ENCODE measurements at places on chromosomes 12 and 14. TPM values are rescaled to one million over a fixed set of nuclear protein-coding genes. Genes with fewer than 3 reads are reported as not detected.

DNA sequence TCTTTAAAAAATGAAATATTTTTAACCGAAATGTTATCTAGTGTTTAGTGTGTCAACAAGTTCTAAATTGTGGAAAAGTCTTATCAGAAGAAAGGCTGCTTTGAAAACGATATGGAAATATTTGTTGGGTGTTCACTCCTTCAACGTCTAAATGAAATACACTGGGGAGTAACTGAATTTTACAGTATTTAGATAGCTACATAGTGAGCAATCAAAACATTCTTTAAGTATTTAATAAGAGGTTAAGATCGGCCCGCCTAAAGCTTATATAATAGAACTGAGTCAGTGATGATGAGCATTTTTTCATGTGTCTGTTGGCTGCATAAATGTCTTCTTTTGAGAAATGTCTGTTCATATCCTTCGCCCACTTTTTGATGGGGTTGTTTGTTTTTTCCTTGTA is 228.3 kb downstream of the RAD51B start:
- DNase-seq: no peak

DNA sequence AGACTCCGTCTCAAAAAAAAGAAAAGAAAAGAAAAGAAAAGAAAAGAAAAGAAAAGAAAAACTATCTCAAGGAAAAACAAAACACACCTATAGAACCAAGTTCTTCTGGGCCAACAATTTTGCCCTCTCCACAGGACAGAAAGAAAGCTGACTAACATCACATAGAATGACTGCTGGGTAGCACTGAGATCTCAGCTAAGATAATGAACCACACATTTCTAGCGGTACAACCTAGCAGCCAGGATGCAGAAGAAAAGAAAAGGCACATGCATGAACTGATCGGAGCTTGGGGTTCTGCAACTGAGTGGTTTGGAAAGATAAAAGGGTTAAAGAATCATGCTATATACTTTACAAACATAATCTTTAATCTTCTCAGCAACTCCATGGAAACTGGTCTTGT is 19.5 kb downstream of the TMED10 start:
- no peak for DNase-seq

DNA sequence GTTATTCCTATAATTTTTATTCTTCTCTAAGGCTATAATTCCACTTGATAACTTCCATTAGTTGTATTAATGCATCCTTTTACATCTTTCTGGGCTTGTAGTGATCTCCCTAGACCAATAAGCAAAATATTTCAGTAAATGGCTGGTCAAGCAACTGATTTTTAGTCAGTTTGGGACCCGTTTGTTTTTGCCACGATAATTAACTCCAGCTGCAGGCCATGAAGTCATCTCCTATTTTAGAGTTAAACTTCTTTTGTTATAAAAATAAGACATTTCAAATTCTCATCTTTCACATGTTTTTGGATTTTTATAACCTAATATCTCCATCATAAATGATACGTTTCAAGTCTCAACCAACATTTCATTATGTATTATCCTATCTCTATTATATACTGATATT is 49.4 kb downstream of the MAGOHB start:
- no peak for DNase-seq

- DNase-seq: peak; percentile 96
Measured at GRCh38 chr12:49367381-49368239, at the start of gene SPATS2. Gene SPATS2 (plus strand): TSS chr12:49367462. CDS start chr12:49461013, 93,551 bp downstream.

- no peak for DNase-seq
Measured at GRCh38 chr12:93608313-93608712, 35.8 kb downstream of the SOCS2 start.

- DNase-seq: no peak
Measured at GRCh38 chr12:117774941-117775775, 193.6 kb downstream of the KSR2 start.

GRCh38 chr12:80625051-80625450 is 82.4 kb upstream of the MYF6 start:
- no peak for DNase-seq

The RND1 gene
- total RNA-seq: 0.64 TPM

GRCh38 chr14:68328509-68328908 is 464.4 kb downstream of the ZFP36L1 start:
- DNase-seq: no peak

The ADGRD1 gene
- 11.6 TPM for total RNA-seq

The FAM186B gene
- 0.44 TPM for total RNA-seq

- no peak for DNase-seq
Measured at GRCh38 chr14:63276016-63276415, 42.7 kb downstream of the GPHB5 start.

The GARIN6 gene
- not detected for total RNA-seq

DNA sequence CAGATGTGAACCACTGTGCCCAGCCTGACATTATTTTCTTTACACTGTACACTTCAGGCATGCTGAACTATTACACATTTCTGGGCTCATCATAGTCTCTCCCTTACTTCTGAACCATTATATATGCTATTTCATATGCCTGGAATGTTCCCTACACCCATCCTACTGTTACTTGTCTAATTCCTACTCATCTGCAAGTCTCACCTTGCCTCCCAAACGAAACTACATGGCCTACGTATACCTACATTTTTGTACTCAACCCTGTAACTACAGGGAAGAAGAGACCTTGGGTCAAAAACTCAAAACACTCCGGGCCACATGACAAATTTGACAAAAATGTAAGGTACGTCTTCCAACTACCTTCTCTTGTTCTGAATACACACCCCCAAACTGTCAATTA is 9.5 kb upstream of the EEA1 start:
- DNase-seq: no peak

The MANSC4 gene
- total RNA-seq: not detected

DNA sequence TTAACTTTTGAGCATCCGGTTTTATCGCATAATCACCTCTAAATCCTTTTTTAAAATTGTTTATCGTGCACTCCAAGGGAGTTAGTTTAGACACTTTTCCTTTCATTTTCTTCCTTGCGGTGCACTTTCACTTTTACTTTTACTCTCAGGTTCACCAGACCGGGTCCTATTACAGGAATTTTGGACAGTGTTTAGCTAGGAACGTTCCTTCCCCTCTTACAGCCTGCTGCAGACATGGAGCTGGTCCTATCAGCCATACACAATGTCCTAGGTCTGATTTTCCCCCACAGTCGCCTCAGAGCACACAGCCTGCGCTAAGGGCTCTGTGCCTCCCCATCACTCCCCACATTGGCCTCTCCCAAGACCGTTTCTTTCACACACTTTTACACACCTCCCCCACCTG is 103.9 kb downstream of the ALG10 start:
- DNase-seq: no peak

DNA sequence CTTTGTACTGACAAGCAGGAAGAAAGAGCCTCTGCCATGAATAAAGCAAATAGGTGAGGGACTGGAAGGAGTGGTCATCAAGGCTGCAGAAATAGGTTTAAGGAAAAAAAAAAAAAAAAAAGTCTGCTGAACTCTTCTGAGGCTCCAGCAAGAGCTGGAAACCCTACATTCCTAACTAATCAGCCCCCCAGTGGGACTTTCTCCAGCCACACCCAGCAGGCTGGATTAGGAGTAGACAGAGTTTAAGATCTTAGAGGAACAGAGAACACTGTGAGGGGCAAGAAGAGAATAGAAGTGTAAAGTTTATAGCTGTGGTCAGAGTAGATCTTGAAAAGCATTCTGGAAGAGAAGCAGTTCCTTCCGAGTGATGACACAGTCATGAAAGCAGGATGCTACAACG is 66.4 kb downstream of the ATXN2 start:
- no peak for DNase-seq

DNA sequence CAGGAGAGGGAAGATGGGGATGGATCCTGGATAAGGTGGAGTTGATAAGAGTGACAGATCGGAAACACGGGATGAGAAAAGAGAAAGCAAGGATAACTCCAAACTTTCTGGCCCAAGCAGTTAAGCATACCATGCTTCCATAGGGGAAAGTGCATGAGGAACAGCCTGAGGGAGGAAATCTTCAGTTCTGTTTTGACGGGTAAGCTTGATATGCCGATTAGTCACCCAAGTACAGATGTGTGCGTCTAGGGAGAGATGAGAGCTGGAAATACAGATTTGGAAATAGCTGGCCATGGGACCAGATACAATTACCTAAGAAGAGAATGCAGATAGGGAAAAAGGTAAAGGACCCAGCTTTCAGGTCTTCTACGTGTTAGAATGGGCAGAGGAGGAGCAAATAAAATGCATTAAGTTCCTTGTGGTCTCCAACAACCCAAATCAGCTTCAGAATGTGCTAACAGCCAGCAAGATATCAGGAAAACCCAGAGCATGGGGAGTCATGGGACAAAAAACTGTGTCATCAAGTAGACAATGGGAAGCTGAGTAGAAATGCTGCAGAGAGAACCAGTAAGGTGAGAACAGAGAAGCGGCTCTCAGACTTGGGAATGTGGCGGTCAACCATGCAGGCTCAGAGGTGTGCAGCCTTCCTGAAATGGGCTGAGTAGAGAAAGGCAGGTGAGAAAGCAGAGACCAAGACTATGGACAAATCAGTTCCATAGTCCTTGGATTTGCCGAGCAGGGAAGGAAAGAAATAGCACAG is 56.3 kb downstream of the PPP1R36 start:
- no peak for DNase-seq

The CELA1 gene
- not detected for total RNA-seq

GRCh38 chr14:105334383-105335230 is 20.1 kb downstream of the PACS2 start:
- DNase-seq: peak; percentile 46

DNA sequence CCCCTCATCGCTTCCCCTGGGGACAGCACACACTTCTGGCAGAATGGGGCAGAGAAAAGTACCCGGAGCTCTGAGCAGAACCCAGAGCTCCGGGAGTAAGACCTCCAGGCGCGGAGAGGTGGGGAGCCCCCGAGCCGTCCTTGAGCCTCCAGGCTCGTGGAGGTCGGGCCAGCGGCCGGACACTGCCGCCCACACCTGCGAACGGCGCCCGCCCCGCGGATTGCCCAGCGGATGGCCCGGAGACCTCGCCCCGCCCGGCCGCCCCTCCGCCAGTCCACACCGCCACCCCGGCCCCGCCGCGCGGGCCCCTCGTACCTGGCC is 344 bp downstream of the SPTLC2 start:
- no peak for DNase-seq

GRCh38 chr12:51217133-51217967 is 512 bp downstream of the POU6F1 start:
- peak; percentile 61 for DNase-seq

DNA sequence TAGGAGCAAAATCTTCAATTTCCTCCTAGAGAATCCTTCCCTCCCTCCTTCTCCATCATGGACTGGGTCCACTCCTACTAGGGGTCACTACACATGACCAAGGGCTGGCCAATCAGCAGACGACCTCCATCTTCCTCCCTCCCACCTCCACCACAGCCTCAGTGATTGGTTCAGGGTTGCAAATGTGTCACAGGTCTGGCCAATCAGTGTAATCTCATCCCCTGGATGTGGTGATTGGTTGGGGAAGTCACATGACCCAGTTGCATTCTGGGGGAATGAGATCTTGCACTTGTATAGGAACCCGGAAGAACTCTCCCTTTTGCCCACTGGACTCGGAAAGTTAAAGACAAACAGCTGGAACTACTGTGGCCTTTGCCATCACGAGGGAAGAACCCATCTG is 169.2 kb downstream of the PIWIL1 start:
- DNase-seq: no peak

- DNase-seq: no peak
Measured at GRCh38 chr14:22397221-22397737, 191.7 kb downstream of the DAD1 start.

GRCh38 chr14:79596551-79596950 is 614.8 kb downstream of the DIO2 start:
- no peak for DNase-seq

The AQP2 gene
- total RNA-seq: not detected

GRCh38 chr12:31218203-31219025 is 107.5 kb downstream of the SINHCAF start:
- DNase-seq: no peak

- DNase-seq: no peak
Measured at GRCh38 chr12:51334764-51335163, 10.8 kb upstream of the BIN2 start.

The RALGAPA1 gene
- total RNA-seq: 28.0 TPM

DNA sequence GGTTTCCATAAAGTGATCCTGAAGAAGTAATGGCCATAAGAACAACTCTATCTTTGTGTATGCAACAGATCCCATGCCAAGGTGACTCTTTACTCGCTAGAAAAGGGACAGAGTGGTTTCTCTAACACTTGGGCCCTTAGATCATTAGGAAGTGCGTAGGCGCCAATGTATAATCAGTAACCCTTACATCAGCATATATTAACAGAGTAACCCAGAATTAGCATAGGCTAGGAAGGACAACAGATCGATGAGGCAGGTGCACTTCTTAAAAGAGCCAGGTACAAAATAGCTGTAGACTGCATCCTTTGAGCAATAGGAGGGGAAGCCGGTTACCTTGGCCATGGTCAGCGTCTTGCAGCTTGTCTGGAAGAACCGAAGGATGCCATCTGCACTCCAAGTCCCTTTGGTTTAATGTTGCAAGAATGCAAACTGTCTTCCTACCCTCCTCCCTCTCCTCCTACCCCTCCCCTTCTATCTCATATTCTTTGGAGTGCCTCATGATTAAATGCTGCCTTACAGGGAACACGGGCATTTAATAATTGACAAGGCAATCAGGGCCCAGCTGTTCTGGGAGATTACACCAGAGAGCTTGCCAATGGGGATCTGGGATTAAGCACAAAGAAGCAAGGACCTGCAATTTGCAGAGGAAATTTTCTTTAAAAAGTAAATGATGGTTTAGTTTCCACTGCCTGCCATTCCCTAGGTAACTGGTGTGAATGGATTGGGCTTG is 8.0 kb downstream of the GSG1 start:
- DNase-seq: no peak

The KLRK1 gene
- 0.34 TPM for total RNA-seq

The CALCOCO1 gene
- 255 TPM for total RNA-seq

The MUCL1 gene
- total RNA-seq: not detected

DNA sequence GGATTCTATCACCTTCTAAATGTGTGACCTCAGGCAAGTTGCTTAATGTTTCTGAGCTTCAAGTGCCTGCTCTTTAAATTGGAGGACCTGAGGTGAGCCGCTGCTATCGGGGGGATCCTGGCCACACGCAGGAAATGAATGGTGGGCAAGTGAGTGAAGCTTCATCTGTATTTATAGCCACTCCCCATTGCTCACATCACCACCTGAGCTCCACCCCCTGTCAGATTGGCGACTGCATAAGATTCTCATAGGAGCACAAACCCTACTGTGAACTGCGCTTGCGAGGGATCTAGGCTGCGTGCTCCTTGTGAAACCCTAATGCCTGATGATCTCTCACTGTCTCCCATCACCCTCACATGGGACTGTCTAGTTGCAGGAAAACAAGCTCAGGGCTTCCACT is 158.6 kb upstream of the CCND2 start:
- DNase-seq: no peak
